Right lung (tissue), 10 donors: ENCODE measurements at places on chromosomes 7 and 10. TPM values are rescaled to one million over a fixed set of nuclear protein-coding genes. Genes with fewer than 3 reads are reported as not detected.

Gene LIPF
- polyA plus RNA-seq: not detected

Gene METTL27
- polyA plus RNA-seq: 2.2 TPM

Gene SLC13A1
- not detected for polyA plus RNA-seq

Gene ADAM22
- 18.7 TPM for polyA plus RNA-seq

Gene CYP3A7
- polyA plus RNA-seq: 16.8 TPM

Gene NXPH1
- polyA plus RNA-seq: not detected

Gene ZNF777
- polyA plus RNA-seq: 12.8 TPM

Gene HOXA11
- polyA plus RNA-seq: 0.35 TPM

Gene CDC14C
- not detected for polyA plus RNA-seq

DNA sequence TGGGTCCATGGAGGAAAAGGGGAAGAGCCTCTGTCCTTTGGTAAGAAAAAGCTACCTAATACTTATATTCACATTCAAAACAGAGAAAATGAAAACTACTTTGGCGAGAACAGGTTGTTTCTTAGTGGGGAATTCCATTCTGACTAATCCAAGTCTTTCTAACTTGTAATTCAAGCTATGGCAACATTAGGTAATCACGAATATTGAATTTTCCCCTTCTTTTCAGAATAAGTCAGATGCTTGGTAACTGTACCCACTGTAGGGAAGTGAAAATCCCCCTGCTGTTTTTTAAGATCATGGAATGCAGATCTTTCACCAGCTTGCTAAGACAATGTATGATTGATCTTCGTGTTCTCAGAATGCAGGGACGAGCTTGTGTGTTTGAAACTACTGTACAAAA lies 384.4 kb downstream of the TCERG1L start:
- DNase-seq: no peak

DNA sequence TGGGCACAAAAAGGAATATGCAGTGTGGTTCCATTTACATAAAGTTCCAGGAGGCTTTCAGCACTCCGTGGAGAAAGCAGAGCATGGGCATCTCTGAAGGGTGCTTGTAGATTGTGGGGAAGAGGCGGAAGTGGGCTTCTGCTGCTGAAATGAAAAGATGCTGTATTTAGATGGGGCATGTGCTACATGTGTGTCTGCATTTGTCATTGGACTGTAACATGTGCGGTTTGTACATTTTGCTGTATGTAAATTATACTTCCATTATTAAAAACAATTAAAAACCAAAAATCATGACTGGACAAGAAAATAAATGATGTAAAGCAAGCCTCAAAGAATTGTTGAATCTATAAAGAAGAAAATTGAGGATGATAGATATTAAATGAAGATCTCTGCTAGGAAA lies 334.0 kb downstream of the WDR37 start:
- no peak for DNase-seq

DNA sequence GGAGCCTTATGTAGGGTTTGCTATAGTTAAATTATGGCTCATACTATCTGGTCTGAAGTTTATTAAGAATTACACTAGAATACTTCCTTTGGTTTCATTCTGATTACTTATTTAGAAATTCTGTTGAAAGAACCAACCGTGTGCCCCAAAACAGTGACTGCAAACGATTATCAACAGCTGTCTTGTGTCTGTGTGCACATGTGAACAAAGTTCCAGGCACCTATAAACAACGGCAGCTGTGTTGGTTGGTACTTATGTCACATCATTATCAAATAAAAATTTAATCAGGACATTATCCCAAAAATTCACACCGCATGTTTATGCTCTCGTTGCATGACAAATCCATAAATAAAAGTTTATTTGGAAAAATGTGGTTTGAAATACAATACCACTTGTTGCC lies 80.6 kb downstream of the USP6NL start:
- DNase-seq: peak; percentile 72

DNA sequence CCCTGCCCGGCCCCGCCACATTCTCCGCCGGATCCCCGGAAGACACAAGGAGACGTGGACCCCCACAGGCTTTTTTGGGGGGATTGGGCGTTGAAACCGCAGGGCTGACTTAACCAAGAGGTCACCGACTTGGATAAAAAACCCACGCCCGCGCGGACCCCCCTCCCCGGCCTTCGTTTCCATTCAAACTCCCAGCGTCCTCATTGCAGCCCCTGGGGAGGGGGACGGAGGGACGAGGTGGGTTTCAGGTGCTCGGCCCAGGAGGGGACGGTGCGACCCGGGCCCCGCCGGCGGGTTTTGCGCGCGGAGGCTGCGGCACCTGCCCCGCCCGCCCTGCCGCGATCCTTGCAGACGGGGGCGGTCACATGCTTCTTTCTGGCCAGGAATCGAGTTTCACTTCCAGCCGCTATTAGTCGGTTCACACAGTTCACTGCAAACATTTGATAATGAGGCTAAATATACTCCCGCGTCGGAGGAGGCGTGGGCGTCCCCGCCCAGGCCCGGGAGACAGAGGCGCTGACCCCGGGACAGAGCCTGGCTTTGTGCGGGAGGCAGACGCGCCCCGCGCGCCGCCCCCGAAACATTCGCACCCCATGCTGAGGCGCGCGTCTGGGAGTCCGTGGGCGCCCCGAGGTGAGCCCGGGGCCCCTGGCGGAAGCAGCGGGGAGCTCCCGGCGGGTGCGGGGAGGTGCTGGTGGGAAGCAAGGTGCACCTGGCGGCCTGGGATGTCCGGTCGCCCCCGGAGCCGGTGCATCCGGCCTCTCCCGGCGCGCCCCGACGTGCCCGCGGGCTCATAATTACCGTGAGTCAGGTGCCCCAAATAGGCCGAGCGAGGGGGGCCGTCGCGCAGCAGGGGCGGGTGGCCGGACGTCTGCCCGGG lies 2.7 kb upstream of the PDGFA start:
- DNase-seq: no peak

DNA sequence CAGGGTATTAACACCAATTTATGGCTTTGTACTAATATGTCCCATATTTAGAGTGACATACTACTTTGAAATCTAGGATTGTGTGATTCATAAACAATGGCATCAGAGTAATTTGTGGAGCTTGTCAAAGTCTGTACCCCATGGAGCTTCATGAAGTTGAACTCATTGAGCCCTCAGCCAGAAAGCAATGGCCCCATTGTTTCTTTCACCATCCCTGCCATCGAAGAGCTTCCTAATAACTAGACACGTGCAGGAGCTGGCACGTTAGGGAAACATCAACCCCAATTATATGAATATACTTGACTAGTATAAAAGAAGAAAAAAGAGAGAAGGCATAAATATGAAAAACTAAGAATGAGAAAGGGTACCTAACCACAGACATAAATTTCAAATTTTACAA lies 206.6 kb downstream of the CXCL12 start:
- DNase-seq: no peak

DNA sequence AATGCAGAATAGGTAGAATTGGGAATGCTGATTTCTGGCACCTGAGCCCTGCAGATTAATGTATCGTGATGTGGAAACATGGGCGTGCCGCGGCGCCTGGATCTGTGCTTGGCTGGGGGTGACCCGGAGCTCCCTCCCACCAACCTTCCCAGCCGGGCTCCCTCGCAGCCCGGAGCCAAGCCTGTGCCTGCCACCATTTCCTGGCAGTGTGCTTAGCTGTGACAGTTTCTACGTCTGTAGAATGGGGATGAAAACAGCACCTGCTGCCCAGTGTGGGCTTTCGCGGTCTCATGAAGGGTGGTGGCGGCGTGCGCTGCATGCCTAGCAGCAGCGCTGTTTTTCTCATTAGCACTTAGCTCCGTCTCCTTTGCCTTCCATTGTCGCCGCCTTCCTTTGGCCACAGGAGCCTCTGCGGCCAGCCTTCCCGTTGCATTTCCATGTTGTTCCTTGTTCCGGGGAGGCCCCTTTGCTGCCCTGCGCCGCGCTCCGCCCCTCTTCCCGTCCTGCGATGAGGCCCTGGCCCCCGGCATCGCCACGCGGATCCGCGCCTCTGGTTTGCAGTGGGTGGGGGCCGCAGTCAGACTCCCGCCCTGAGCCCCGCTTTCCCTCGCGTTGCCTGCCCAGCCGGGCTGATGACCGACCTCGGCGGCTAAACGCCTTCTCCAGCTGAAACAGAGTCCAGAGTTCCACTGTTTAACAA lies 84.2 kb downstream of the CUL1 start:
- no peak for DNase-seq

- no peak for DNase-seq
Observed at GRCh38 chr10:44944354-44944753, 15.2 kb upstream of the RASSF4 start.

- DNase-seq: no peak
Observed at GRCh38 chr7:131621652-131622051, 65.2 kb upstream of the PODXL start.

GRCh38 chr10:86836044-86836443 lies 79.6 kb downstream of the BMPR1A start:
- no peak for DNase-seq

DNA sequence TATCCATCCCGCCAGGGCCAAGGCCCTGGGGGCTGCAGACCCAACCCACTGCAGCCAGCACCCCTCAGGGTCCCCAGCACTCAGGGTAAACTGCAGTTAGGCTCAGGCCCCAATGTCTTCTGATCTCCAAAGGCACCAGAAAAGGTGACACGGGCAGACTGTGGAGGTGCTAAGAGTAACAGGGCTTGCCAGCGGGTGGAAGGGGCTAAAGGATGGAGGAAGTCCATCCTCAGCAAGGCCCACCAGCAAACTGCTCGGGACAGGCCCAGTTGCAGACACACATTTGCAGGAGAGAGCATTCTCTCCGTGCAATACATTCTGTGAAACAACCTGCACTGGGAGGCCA lies 95.6 kb upstream of the DDC start:
- no peak for DNase-seq

DNA sequence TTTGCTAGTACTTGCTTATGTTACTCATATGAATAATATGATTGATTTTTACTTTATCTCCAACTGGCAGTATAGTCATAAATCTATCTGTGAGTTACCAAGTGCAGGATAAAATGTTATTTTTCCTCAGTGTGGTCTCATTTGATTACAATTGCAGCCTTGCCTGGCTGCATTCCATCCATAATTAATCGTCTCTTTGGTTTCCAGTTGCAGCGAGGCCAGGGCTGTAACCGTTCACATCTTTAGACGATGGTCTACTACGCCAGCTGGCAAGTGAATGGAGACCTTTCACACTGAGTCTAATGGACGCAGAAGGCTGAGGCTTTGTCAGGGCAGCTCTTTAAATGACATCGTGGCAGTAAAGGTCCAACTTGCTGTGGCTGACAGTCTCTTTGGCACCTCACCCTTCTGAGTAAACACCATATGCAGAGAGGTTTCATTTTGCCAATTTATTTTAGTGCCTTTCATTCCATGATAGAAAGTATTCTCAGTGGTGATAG lies 84.0 kb downstream of the ARL4A start:
- DNase-seq: peak; percentile 83

- peak; percentile 46 for DNase-seq
Observed at GRCh38 chr7:33639552-33640197, 265.7 kb upstream of the BMPER start.
